ENCODE measurements at places on chromosomes 7 and 10.

- DNase-seq: no peak
Measured at GRCh38 chr10:132237871-132238270, 51.1 kb downstream of the DPYSL4 start.

DNA sequence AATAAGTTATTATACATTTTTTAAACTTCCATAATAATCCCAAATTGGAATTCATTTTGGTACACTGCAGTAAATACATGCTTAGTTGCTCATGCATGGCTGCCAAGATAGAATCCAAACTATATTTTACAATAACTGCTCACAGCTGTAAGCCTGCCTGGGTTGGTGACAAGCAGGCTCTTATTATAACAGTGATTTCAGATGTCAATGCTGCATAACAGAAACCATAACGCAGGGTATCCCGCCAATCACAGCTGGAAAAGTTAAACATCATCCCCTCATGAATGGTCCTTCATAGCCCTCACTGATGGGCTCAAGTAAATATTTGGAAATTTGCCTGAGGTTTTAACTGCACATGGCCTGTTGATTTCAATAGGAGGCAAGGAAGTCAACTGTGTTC lies 149.8 kb downstream of the AMPH start:
- DNase-seq: no peak

DNA sequence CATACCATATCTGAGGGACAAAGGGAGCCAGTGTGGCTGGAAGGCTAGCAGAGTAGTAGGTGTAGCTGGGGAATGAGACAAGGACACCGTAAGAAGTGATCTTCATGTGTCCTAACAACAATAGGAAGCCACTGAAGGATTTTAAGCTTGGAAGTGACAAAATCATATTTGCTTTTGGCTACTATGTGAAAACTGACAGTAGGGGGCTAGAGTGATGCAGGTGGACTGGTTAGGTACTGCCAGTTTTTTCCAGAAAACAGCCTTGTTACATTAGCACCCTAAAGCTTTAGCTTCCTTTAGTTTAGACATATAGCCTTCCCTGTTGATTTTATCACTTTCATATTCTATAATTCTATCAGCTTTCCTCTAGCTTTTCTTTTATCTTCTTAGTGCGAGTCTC lies 637.1 kb downstream of the ANKRD7 start:
- no peak for DNase-seq

GRCh38 chr10:37479469-37479868 lies 354.1 kb downstream of the ANKRD30A start:
- DNase-seq: no peak

DNA sequence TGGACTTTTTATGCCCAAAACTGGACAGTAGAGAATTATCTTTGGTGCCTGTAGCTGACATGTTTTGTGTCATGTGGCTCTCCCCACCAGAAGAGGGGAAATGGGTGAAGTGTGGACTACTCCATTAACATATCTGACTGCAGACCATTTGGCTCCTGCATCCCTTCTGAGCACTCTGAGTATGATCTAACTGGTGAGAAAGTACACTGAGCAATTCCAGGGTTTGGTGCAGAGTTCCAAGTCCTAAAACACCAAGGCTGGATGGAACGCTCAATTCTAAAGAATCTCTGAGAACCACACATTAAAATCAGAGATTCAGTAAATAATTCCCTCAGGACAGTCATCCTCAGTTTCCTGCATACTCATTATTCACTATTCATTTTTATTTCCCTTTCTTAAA lies 22.8 kb upstream of the OSBPL3 start:
- DNase-seq: no peak

DNA sequence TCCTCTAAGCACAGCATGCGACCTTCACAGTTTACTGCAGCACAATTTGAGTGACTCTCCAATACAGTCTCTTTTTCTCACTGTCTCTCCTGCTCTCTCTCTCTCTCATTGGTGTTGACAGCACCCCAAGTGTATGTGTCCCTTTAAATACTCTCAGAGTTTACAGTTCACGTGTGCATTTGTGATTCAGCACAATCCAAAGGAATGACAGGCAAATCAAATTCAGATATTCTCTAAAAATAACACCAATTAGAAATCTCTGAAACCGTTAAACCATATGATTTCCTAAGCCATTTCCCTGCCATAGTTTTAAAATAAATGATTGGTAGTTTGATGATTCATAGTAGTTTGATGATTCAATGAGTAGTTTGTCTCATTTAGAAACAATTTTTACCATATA lies 104.0 kb upstream of the GAD2 start:
- DNase-seq: peak; percentile 0

DNA sequence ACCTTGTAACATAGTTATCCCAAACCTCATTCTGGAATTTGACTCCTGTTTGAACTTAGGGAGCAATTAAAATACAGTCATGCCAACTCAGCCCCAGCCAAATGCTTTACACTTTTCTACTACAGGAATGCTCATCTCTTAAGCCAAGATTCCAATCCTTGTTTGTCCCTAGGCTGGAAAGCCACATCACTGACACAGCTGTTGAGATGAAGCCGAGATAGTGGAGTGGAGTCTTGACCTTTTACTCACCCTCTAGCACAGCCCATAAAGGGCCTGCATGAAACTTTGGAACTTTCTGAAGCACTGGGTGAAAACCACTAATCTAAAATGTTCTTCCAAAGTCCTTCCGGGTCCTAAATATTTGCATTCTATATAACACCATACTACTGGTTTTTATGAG lies 247.3 kb downstream of the ETV1 start:
- DNase-seq: peak; percentile 83

- no peak for DNase-seq
Measured at GRCh38 chr10:14380746-14381145, 50.0 kb upstream of the FRMD4A start.

- DNase-seq: peak; percentile 93
Measured at GRCh38 chr7:32905175-32905662, 13.7 kb upstream of the KBTBD2 start.

DNA sequence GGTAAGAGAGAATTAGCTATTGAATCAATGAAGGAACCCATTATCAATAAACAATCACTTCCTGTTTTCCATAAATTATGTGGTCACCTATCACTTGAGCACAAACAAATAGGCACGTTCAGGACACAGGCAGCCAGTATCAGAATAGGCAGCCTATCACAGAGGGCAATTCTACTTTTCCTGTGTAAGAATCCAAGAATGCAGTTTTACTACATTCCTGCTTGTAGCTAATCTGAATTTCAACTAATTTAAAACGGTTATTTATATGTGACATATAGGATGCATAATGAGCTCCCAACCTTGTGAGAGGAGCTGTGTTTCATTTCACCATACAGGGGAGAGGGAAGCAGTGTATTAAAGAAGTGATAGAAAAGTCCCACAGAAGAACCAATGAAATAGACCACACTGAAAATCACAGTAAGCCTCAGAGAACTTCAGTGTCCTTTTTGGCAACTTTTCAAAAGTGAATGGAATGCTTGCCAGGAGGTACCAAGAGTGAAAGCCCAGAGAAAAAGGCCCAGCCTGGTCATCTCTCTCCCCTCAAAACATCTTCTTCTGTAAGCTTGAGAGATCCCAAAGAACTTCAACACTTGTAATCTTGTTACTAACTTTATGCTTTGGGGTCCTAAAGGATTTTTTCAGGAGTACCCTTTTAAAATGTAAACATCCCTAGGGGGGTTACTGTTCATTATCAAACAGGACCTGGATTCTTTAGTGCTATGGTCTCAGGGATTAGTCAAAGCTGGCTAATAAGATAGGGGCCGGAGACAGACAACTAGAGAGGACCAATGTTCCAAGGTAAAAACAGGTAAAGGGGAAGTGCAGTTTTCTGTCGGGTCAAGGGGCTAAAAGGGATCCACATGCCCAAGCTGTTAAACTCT lies 1.3 kb downstream of the IMMP2L start:
- DNase-seq: peak; percentile 48

DNA sequence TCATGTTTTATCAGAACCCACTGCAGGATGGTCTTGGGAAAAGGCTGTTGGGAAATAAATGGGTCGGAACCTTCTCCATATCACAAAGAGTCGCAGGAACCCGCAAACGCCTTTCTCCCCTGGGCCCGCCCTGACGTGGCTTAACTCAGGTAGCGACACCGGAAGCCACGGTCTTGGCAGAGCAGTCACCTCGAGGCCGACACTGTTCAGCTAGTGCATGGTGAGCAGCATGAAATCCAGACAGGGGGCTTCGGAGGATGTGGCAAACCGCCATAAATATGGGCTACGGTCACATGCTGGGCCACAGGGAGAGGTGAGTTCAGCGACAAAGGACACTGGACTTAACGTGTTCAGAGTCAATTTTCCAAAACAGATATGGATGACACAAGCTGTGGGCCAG lies 421.9 kb downstream of the PTPRN2 start:
- no peak for DNase-seq

GRCh38 chr7:2785071-2785500 lies 59.0 kb downstream of the GNA12 start:
- peak; percentile 12 for DNase-seq

- no peak for DNase-seq
Measured at GRCh38 chr7:40733578-40733977, 598.8 kb downstream of the SUGCT start.

GRCh38 chr7:81492240-81492639 lies 277.6 kb downstream of the HGF start:
- DNase-seq: no peak

DNA sequence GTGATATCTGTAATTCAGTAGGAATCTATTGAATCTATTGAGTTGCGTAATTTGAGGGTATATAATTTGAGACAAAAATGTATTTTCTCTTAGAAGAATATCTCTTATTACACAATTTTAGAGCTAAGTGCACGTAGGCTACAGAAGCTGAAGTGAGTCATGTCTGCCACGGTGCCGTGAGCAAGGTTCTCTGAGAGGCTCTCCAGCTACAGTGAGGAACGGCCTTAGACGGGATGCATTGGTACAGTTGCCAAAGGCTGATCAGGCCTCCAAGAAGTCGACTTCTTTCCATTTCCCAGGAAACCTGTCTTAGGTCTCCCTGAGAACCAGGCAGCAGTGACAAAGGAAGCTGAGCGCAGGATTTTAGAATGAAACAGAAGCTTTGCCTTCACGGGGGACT lies 28.6 kb downstream of the TCERG1L start:
- no peak for DNase-seq

DNA sequence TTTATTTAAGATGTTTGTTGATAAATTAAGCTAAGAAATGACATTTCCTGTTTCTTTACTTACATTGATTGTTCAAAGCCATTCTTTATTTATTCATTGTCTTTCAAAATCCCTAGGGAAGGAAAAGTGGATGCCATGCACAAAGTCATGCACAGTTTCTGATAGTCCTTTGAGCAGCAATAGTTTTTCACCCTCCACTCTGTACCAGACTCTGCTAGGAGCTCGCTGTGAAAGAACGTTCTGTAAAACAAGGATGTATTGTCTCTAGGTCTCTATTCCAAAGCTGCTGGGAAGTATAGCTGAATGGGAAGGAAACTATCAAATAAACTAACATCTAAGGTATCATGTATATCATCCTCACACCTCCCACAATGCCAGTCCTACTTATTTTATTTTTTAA lies 7.8 kb upstream of the NOC3L start:
- DNase-seq: no peak

DNA sequence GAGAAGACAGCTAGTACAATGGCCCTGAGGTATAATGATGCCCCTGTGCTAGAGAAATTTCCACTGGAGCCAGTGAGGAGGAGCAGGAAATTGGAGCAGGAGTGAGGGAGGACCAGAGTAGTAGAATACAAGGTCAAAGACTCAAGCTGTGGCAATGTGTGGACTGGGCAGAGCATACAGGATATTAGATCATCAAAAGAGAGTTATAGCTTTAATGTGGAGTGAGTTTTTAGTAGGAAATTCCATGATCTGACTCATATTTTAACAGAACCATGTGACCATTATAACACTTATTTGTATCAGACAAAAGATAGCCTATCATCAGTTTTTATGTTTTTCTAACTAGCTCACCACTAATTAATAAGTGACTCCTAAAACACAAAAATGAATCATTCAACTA lies 154.1 kb downstream of the DGKB start:
- peak; percentile 77 for DNase-seq

- DNase-seq: no peak
Measured at GRCh38 chr7:1431226-1431625, 28.0 kb downstream of the MICALL2 start.

GRCh38 chr7:47932016-47932415 lies 16.2 kb downstream of the PKD1L1 start:
- DNase-seq: no peak

DNA sequence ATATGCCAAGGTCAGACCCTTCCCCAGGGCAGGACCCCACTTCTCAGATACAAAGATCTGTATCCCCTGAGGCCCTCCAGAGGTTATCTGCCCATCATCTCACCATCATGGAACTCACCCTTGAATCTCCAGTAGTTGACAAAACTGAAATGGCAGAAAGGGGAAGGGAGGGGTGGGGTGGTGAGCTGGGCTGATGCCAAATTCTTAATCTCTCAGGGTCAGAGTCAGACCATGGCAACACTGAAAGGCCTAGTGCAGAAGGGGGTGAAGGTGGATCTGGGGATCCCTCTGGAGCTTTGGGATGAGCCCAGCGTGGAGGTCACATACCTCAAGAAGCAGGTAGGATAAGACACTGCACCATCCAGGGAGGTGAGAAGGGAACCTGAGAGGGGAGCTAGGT lies 3.1 kb downstream of the CNPY4 start:
- no peak for DNase-seq

GRCh38 chr7:10181996-10182395 lies 791.7 kb upstream of the PHF14 start:
- DNase-seq: no peak

GRCh38 chr7:33979300-33979806 lies 74.0 kb downstream of the BMPER start:
- DNase-seq: no peak

DNA sequence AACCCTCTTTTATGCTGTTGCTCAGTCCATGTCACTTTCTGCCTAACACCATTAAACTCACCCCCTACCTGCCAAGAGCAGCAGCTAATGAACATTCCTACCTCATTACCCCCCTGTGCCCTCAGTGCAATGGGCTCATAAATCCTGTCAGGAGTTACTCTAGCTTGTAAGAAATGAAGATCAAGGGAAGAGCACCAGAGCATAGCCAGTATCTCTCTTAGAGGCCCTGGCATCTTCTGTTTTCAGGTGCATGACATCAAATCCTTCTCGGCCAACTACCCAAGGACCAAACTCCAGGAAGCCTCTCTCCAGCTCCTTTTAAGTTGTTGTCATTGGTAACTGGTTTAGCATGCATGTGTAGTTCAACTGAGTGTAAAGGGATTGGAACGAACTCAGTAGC lies 75.1 kb downstream of the FOXI2 start:
- no peak for DNase-seq
